ENCODE measurements at places on chromosomes 3 and 15.

- DNase-seq: no peak
Measured at GRCh38 chr3:17238023-17238422, 353.3 kb downstream of the PLCL2 start.

GRCh38 chr15:38461066-38461833, 7.3 kb downstream of the FAM98B start:
- no peak for DNase-seq

- DNase-seq: no peak
Measured at GRCh38 chr3:148863297-148863696, 1.8 kb upstream of the CPA3 start.

GRCh38 chr3:104396974-104397669, 969.6 kb upstream of the ALCAM start:
- DNase-seq: no peak

DNA sequence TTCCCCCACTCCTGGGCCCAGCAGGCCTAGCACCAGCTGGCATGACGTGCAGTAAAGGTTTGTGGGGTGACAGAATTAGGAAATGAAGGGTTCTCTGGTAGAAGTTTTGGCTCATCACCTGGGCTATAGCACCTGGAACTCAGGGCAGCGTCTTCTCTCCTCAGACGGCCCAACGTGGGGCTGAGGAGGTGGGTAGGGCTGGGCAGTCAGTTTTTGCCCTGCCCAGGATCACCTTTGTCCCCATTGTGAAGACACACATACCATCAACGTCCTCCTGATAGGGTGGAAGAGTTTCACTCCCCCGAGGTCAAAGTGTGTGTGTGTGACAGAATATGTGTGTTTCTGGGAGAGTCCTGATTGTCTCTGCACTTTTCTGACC, 12.1 kb downstream of the KBTBD13 start:
- DNase-seq: no peak

DNA sequence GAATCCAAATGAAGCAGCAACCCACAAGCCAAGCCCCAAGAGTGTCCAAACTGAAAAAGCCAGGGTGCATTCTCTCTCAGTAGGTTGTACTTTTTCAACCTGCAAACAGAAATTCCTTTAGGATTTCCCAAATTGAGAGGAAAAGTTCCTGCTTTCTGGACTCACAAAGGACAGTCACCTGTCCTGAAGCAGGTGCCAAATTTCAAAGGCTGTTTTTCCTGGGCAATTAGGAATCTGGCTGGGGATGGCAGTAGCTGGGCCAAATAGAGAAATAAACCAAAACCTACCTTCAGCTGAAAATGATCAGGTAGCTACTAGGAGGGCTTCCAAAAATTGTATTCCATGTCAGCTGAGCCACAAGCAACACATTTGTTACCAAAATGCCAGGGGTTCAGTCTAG, 83.1 kb upstream of the TP63 start:
- no peak for DNase-seq

DNA sequence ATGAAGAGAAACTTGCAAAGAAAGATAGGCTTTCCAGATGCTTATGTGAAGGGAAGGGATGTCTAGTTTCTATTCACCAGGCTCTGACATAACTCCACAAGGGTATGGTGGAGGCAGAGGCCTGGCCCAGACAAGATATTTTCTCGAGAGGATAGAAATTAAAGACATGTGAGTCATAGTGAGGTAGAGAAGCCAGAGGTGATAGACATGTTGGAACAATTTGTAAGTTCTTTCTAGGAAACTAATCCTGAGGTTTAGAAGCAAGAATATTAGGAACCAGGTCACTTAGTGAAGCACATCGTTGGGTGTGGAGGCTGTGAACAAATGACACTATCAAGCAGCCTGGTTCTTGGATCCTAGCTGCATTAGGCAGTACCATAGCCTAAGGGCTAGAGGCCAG, 176.9 kb downstream of the BBX start:
- DNase-seq: no peak

- DNase-seq: no peak
Measured at GRCh38 chr15:82051664-82052063, 5.8 kb upstream of the MEX3B start.

DNA sequence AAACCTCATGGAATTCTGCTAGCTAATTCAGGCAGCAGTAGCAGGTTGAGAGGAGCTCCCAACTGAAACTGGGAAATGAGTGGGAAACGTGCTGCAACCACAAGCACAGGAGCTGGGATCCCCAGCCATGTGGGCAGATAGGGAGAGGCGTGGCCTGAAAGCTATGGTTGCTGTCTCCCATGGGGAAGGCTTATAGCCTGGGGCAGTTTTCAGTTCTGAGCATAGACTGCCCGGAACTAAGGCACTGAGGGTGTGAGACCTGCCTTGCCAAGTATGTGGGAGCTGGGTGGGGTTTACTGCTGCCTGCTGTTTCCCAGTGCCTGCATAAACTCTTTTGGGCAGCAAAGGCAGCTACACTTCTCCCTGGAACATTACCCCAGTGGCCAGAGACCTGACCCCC, 229.5 kb downstream of the TUSC7 start:
- DNase-seq: no peak

- DNase-seq: no peak
Measured at GRCh38 chr3:14460342-14461005, 58.1 kb downstream of the SLC6A6 start.

GRCh38 chr15:67107014-67107812, 41.8 kb downstream of the SMAD3 start:
- DNase-seq: no peak

DNA sequence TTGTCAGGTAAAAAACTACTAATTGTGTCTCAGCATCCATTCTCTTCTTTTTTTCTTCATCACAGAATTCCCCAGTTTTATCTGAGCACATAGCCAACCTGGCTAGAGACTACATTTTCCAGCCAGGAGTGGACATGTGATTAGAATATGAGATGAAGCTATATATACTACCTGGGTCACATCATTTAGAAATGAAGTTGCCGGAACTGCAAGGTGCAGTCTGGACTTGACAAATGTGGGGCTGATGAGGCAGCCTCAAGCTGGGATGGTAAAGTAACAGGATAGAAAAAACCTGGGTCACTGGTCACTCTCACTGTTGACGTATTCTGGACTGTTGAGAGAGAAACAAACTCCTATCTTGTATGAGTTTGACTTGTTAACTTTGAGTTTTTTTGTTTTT, 99.6 kb downstream of the STRIT1 start:
- DNase-seq: no peak

- DNase-seq: no peak
Measured at GRCh38 chr3:124281453-124282316, 289.8 kb upstream of the ROPN1 start.

DNA sequence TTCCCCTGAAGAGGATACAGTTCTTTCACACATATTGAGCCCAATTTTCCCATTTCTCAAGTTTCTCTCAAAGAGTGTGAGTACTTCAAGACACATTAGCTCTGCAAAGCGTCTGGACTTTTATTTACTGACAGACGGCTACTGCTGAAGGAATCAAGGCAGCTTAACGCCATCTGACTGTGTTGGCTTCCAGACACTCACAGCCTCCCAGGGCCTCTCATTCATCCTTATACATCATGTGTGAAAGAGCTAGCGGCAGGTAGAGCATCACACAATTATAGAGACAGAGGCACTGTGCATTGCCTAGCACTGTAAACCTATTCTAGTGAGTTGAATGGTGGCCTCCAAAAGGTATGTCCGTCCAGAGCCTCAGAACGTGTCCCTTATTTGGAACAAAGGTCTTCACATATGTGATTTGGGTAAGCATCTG, 284.1 kb upstream of the STT3B start:
- no peak for DNase-seq
